ENCODE measurements at places on chromosomes 6 and 20.

GRCh38 chr20:51385646-51386530 lies 156.6 kb downstream of the NFATC2 start:
- no peak for DNase-seq

GRCh38 chr6:94893327-94893726 lies 684.0 kb upstream of the MANEA start:
- no peak for DNase-seq

- DNase-seq: no peak
Observed at GRCh38 chr6:131917763-131918649, 33.2 kb downstream of the CCN2 start.

- no peak for DNase-seq
Observed at GRCh38 chr6:35824552-35825192, 19.5 kb downstream of the LHFPL5 start.

GRCh38 chr6:13305791-13306190 lies 22.5 kb downstream of the TBC1D7 start:
- no peak for DNase-seq

GRCh38 chr20:31640259-31640658 lies 2.5 kb downstream of the COX4I2 start:
- no peak for DNase-seq

- DNase-seq: no peak
Observed at GRCh38 chr6:40439026-40439800, 148.0 kb downstream of the LRFN2 start.

GRCh38 chr20:3282271-3283221 lies 43.6 kb upstream of the SLC4A11 start:
- no peak for DNase-seq

- no peak for DNase-seq
Observed at GRCh38 chr6:36656441-36656840, 22.1 kb upstream of the CDKN1A start.

- DNase-seq: no peak
Observed at GRCh38 chr6:106373502-106374239, 13.2 kb downstream of the CRYBG1 start.

- no peak for DNase-seq
Observed at GRCh38 chr6:74742793-74743508, 462.9 kb downstream of the COL12A1 start.

DNA sequence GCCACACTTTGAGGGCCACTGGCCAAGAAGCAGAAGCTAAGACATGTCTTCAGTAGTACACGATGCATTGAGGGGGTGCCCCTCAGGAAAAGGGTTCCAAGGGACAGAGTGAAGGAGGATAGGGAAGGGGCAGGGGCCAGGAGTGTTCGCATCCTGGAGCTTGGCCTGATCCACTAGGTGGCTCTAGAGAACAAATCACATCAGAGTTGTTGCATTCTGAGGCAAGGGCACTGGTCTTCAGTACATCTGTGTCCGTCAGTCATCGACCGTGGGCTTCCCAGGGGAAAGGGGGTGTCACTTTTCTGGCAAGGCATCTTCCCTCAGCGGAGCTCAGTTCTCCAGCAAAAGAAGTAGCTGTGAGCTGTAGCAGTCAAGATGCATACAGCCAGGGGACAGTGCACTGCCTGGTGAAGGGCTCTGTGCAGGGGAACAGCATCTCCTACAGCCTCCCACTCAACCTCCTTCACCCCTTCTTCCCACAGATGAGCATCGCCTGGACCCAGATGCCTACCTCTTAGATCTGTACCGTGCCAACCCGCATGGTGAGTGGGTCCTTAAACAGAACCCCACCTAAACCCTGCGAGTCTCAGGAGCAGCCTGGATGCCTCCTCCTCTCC lies 47.8 kb downstream of the ARHGAP40 start:
- DNase-seq: no peak

Data from left renal cortex interstitium (tissue), 4 donors.